Stimulated activated CD8-positive, alpha-beta memory T cell treated with anti-CD3 and anti-CD28 coated beads, Interleukin-7, amount 100 ng/mL, for 48 hours (primary cell): ENCODE measurements at places on chromosomes 11 and 22.

- DNase-seq, result no peak
Measured at GRCh38 chr11:45383224-45383623, 97.1 kb upstream of the SYT13 start.

DNA sequence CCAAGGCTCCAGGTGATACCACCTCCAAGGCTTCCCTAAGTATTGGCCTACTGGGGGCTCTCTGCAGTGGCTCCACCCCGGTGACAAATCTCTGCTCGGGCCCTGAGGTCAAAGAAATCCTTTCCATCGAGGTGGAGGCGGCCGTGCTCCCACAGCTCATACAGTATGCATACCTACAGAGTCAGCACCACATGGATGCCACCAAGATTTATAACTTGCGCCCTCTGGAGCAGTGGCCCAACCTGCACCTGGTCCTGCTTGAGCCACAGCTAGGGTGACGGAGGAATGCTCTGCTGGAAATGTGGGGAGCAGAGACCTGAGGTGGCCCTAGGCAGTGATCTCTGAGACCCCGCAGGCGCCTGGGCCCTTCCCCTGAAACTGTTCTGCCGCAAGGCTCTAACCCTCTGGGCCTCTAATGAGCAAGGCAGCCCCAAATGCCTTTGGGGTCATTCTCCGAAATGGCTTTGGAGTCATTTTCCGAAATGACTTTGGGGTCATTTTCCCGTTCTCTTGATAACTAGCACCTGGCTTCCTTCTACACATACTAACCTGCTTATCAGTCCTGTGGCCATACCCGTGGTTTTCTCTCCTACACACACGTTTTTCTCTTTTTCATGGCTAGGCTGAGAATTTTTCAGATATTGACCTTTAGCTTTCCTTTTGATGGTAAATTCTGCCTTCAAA lies 33.9 kb downstream of the TMEM45B start:
- no peak for DNase-seq

- DNase-seq, result no peak
Measured at GRCh38 chr11:84103096-84103495, 816.9 kb upstream of the CCDC90B start.

DNA sequence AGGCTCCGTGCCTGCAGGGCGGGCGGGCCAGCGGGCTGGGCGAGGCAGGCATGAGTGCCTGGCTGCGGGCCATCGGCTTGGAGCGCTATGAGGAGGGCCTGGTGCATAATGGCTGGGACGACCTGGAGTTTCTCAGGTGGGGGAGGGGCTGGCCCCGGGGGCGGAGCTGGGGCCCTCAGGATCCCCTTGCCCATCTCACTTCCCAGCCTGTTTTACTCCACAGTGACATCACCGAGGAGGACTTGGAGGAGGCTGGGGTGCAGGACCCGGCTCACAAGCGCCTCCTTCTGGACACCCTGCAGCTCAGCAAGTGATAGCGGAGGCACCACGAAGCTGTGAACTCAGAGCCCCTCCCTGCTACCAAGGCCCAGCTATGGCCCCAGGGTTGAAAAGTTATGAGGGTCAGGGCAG lies 5.9 kb downstream of the PHOX2A start:
- peak; percentile 17 for DNase-seq

- DNase-seq, result no peak
Measured at GRCh38 chr11:86202013-86202336, 42.6 kb upstream of the EED start.

DNA sequence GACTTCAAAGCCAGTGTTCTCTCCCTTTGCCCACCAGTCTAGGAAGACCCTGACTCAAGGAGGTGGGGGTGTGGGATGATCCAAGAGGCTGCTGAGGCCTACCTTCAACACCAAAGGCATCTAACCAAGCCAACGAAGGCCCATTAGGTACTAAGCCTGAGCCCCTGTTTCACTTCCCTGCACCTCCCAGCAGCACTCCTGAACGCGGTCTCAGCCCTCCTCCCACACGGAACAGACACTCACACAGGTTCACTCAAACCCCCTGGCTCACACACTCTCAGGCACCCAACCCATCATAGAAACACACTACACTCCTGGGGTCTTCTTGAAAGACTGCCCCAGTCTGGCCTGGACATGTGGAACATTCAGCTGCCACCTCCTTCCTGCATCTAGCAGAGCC lies 40.7 kb downstream of the SLC22A12 start:
- no peak for DNase-seq

GRCh38 chr11:121961321-121961801 lies 154.7 kb downstream of the BLID start:
- DNase-seq, result no peak

DNA sequence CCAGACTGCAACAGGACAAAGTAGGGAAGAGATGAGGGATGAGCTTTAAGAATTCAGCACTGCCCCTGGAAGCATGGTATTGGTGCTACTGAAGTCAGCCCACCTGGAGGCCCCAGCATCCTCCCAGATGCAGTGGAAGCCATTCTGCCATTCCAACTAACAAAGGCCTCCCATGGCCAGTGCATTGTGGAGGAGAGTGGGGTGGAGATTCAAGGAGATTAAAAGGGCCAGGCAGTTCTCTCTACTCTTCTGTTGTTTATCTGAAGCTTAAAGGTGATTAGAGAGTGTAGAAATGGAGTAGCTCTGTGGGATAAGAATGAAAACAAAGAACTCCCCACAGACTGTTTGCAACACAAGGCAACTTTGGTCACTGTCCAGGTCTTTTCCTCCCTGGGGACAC lies 24.1 kb upstream of the TSKU start:
- no peak for DNase-seq

- DNase-seq, result no peak
Measured at GRCh38 chr11:22898036-22898435, 37.8 kb upstream of the CCDC179 start.

DNA sequence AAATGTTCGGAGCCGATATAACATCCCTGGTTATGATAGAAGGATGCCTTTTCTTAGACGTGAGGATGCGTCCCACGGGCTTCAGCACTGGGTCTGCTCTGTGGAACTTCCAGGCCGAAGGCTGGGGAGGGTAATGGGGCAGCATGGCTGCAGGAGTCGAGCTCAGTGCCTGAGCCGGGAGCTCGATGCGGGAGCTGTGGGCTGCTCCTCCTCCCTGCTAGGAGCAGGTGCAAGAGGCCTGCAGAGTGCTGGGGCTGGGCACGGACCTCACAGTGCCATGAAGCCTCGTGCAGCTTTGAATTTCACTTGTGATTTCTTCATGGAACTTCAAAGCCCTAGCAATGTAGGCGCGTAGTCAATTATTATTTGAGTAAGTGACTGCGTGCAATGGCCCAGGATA lies 6.0 kb downstream of the TUBA8 start:
- DNase-seq, result no peak

GRCh38 chr11:28250192-28250591 lies 142.0 kb downstream of the METTL15 start:
- no peak for DNase-seq

DNA sequence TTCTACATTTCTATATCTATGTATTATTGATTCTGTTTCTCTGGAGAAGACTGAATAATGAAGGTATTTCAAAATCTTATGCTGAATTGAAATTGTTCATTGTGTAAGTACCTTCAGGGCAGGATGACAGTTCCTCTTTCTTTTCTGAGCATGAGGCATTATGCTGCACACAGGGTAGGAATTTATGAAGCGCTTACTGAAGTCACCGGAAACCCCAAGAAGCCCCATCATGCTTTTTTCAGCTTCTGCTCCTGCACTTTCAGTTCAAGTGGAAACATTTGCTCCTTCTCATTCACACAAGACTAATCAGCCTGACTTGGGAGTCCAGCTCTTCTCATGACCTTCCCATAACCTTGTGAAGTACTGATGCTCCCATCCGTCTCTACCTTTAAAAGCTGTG lies 314.7 kb upstream of the SORL1-AS1 start:
- no peak for DNase-seq

GRCh38 chr11:30543066-30543465 lies 43.1 kb downstream of the MPPED2 start:
- DNase-seq, result no peak

- no peak for DNase-seq
Measured at GRCh38 chr22:49469896-49470740, 357.6 kb downstream of the BRD1 start.

DNA sequence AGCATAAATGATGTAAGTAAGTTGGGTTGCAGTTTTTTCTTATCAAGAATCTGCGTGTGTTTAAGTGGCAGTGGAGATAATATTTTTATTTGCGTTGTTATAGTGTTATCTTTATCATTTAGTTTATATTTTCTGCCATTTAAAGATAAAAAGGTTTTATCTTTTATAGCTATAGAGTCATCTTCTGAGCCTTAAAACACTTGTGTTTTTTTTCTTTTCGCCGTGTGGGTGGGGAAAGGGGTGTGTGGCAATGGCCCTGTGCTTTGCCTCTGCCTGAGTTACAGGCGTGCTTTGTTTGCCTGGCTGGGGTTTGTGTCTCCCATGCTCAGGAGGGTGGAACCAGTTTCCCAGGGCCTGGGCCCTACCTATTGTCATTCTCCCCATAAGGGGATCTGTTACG lies 16.2 kb downstream of the ARHGEF12 start:
- DNase-seq, result no peak

GRCh38 chr11:57391539-57391938 lies 1.1 kb upstream of the PRG2 start:
- no peak for DNase-seq

GRCh38 chr11:129210831-129211181 lies 18.7 kb upstream of the ARHGAP32 start:
- no peak for DNase-seq
